ENCODE measurements at places on chromosomes 3 and 15.

DNA sequence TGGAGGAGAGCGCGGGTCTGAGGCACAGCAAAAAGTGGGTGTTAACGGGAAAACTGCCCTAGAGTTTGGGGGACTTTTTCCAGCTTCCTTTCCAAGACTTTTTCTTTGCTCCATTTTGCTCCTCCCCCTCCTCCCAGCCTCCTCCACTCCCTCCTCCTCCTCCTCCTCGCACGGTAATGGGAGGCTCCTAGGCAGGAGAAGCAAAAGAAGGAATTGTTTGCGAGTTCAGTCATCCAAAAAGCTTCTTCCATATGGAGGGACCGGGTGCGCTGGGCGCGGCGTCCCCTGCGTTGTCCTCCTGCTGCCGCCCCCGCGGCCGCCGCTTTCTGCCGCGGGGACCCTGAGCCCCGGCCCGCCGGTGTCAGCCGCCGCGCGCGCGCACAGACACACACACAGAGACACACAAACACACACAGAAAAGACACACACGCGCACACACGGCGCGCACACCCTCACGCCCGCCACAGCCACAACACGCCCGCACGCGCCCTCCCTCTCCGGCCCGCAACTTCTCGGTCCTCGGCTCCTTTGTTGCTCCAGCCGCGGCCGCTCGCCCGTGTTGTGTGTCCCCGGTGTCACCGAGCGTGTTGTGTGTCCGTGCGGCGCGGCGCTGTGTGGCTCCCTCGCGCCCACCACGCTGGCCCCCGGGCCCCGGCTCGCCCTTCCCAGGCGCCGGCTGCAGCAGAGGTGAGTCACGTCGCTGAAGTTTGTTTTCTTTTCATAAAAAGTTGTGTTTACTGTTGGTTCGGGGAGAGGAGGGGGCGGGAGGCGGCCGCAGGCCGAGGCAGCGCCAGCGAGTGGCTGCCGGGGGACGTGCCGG lies at the start of gene BOC:
BOC (plus strand) TSS at position 228 of the 820 bp plus-strand sequence. CDS start 38,246 bp downstream, outside the sequence.
- DNase-seq, result peak; percentile 60

GRCh38 chr3:54756330-54756731 lies 171.5 kb downstream of the LRTM1 start:
- peak; percentile 19 for DNase-seq

DNA sequence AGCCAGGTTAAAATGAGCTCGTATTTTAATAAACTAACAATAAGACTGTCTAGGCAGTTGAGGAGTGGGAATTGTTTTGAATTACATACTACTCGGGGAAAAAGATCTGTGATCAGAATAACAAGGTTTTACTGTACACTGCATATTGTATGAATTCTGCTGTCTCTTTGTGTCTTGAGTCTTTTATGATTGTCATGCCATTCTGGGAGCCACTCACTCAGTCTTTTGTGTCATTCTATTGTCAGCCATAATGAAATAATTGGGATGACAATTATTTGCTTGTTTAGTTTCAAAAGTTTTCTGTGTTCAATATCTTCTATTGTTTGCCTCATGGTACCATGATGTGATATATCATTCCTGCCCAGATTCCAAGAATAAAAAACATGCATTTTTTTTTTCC lies 339.6 kb upstream of the TBL1XR1 start:
- DNase-seq, result no peak

GRCh38 chr3:57961177-57961827 lies 46.9 kb upstream of the FLNB start:
- peak; percentile 61 for DNase-seq

DNA sequence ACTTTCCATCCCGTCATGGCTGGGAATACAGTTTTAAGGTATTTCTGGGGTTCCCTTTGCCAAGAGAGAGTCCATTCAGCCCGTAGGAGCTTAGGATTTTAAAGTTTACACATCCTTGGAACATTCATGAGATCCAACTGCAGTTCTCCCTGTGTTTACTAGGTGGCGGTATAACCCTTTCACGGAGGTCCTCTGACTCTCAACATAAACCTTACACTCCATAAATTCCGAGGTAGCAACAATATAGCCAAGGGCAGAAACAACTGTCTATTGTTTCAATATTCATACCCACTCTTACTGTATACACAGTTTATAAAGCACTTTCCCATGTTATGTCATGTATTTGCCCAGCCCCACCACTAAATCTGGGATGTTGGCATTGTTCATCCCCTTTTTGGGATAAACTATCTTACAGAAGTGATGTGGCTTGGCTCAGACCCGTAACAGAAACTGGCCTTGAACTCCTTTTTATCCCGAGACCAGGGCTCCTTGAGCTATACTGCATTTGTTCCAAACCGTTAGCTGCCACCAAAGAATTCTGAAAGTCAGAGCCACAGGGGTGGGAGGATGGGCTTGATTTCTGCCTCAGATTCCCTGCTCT lies 69.2 kb upstream of the COL6A5 start:
- DNase-seq, result peak; percentile 23

DNA sequence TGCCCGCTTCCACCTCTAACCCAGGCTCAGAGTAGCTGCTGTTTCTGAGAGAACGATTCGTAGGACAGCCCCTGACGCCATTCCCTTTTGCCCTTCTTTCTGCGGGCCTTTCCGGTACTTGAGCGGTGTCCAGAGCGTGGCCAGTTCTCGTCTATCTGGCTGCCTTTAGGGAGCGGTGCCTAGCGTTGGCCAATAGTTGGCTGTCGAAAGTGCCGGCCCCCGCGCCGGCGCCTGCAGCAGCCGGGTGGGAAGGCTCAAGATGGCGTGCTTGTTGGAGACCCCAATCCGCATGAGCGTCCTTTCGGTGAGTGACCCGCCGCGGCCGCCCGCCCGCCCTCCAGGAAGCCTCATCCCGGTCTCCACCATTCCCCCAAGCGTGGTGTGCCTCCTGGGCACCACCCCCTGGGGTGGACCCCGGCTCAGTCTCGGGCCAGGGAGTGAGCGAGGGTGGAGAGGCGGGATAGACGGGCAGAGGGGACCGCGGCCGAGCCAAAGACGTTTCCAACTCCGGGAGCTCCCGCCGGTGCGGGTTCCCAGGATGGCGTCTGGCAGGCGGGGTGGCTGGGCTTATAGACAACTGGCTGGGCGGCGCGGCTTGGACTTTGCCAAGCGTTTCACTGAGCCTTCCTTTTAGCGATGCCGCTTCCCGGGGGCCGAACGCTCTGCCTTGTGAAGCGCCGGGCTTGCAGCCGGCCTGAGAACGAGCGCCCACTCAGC lies at the start of gene ARMC8:
ARMC8 (plus strand) TSS at position 6 of the 717 bp plus-strand sequence; CDS start at position 260, 254 bp downstream.
- peak; percentile 93 for DNase-seq

DNA sequence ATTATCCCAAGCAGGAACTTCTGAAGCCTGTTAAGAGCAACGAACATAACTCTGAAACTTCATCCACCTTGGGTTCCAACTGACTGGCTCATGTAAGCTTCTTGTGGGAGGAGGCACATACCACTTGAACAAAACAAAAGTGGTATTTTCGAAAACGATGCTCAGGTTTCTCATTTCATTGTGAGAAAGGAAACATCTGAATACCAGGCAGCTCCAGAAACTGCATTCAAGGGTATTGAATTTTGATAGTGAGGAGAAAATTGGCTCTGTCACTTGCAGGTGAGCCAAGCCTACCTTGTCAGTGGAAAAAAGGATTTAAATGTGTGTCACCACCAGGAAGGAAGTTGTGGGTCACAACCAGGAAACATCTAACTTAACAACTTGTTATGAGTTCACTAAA lies 218.1 kb upstream of the SATB1 start:
- no peak for DNase-seq

DNA sequence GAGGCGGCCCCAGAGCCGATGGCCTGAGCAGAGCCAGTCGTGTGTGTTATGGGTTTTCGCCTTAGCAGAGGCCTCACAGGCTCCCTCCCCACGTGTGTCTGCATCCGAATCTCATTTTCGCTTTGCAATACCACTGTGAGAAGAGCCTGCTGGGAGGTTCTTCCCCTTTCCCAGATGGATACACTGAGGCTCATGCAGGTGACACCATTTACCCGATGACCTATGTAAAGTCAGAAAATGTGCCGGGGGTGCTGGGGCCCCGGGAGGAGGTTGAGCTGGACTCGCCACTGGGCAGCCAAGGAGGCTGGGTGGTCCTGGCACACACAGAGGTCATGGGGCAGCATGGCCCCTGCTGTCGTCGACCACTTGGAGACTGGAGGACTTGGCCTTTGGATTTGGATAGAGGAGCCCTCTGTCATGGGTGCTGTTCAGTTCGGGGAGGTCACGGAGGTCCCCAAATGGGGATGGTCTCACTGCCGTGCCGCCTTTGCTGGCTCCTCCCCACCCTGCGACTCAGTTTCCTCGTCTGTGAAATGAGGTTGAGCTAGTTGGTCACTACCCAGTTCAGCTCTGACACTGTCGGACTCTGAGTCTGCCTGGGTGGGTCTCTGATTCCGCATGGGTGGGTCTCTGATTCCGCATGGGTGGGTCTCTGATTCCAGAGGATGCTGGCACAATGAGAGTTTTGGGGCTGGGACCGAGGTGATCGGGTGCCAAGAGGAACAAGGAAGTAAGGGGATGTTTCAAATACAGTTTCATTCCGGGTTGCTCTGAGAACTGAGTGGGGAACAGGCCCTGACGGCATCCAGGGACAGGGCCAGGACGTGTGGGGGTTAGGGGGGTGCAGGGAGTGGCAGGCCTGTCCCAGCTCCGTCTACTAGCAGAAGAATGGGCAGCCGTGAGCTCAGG lies 23.2 kb upstream of the MUC4 start:
- DNase-seq, result no peak

GRCh38 chr3:159813822-159814531 lies 174.7 kb upstream of the IL12A start:
- peak; percentile 61 for DNase-seq

GRCh38 chr3:138625707-138626365 lies 17.3 kb downstream of the FAIM start:
- no peak for DNase-seq

GRCh38 chr15:57806003-57806402 lies 99.5 kb downstream of the POLR2M start:
- DNase-seq, result no peak
